NCI-H1930 (cell line): ENCODE measurements at places on chromosomes 2 and 18.
A peak's percentile ranks its signal among the peaks of the same experiment; 100 is the strongest.

DNA sequence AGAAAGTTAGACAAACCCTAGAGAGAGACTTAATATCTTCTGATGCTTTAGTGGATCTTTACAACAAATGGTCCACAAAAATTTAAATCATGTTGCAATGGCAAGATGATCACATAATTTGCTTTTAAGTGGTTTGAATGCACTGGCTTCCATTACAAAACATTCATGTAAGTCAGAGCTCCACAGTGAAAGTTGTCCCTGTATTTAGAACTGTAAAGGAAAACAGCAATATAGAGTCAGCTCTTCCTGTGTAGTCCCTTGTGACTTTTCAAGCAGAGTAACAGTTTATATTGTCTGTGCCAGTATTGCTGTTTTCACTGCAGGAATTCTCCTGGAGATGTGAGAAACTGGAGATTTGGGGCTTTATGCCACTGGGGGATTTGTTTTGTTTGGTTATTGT is 77.7 kb downstream of the MEIS1 start:
- no peak for DNase-seq

GRCh38 chr2:67726416-67726815 is 329.3 kb downstream of the ETAA1 start:
- DNase-seq, result no peak

GRCh38 chr2:238912228-238912915 is 64.5 kb downstream of the TWIST2 start:
- no peak for DNase-seq

DNA sequence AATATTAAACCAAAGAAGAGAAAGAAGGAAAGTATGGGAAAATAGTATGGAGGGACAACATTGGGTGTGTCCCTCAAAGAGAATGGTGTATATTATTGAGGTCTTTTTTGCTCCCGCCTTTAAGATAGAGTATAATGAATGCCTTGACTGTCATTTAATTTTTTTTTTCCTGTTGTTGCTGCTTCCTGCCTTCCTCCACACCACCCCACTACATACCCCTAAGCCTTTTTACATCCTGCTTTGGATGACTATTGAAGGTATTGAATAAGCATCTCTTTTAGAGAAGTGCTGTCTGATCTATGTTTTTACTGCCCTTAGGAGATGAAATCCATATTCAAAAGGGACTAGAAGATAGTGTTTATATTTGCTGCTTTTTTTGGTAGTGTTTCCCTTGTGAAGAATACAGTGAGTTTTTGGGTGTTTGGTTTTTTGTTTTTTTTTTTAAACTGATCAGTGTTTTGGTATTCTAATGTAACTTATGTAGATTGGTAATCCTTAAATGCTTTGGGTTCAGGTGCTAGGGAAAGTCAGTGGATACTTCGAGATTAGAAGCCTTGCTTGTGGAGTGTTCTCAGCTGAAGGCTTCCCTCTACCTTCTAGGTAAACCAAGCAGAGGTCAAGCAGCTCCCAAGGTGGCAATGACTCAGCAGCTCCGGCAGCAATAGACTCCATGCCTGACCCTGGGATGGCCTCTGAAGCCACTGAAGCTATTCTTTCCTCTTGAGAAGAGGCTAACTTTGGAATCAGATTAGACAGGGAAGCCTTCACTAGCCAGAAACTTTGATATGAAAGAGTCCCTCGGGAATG is 5.0 kb downstream of the FZD7 start:
- DNase-seq, result no peak

DNA sequence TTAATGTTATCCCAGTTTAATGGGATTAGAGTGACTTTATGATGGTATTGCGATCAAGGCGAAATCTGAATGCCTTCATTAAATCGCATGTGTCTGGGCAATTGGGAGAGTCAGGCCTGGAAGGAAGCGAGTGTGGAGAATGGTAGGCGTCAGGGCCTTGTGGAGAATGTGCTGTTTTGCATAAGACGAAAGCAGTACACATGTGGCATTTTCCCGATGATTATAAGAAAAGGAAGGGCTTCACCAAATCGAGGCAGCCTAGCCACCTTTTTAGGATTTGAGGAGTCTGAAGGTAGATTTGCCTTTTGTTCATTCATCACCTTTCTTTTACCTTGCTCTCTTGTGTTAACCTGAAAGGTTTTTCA is 1.0 kb downstream of the ZNF532 start:
- DNase-seq, result no peak

- no peak for DNase-seq
Observed at GRCh38 chr2:11753452-11753885, 7.0 kb downstream of the LPIN1 start.

GRCh38 chr18:76446321-76447257 is 48.5 kb downstream of the ZNF516 start:
- no peak for DNase-seq

- no peak for DNase-seq
Observed at GRCh38 chr18:51425475-51425874, 228.0 kb upstream of the MEX3C start.

DNA sequence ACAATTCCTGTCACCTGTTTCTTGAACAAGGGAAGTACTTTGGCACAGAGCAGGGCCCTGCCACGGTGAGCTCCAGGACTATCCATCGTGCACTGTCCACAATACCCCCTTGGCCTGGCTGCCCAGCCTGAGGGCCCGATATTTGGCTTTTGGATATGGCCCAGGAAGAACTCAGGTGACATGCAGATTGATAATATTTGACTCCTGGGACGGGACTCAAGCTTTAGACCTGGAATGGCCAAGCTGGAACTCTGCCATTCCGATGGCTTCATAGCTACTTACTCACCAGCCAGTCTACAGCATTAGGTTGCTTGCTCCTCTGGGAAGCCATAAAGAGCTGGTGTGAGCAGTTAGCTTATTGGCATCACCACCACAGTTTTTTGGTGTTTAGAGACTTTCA is 26.6 kb downstream of the EML6 start:
- no peak for DNase-seq

GRCh38 chr18:29849144-29849543 is 1193.4 kb downstream of the DSC3 start:
- no peak for DNase-seq

DNA sequence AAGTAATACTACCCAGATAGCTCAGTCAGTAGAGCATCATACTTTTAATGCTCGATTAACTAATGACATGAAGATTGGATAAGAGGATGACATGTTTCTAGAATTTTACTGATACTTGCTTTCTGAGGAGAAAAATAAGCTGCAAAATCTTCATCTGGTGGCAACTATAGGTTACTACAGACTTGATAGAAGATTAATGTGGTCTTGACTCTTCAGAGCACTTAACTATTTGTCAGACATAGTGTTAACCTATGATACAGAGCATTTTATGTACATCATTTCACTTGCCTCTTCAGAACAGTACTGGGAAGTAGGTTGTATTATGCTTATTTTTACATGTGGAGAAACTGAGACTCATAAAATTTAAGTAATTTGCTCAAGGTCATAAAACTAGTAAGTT is 83.9 kb downstream of the UBR3 start:
- DNase-seq, result no peak

- DNase-seq, result no peak
Observed at GRCh38 chr2:158717366-158718195, 77.5 kb upstream of the DAPL1 start.

- peak; percentile 34 for DNase-seq
Observed at GRCh38 chr2:196274387-196274809, 103.0 kb upstream of the STK17B start.

DNA sequence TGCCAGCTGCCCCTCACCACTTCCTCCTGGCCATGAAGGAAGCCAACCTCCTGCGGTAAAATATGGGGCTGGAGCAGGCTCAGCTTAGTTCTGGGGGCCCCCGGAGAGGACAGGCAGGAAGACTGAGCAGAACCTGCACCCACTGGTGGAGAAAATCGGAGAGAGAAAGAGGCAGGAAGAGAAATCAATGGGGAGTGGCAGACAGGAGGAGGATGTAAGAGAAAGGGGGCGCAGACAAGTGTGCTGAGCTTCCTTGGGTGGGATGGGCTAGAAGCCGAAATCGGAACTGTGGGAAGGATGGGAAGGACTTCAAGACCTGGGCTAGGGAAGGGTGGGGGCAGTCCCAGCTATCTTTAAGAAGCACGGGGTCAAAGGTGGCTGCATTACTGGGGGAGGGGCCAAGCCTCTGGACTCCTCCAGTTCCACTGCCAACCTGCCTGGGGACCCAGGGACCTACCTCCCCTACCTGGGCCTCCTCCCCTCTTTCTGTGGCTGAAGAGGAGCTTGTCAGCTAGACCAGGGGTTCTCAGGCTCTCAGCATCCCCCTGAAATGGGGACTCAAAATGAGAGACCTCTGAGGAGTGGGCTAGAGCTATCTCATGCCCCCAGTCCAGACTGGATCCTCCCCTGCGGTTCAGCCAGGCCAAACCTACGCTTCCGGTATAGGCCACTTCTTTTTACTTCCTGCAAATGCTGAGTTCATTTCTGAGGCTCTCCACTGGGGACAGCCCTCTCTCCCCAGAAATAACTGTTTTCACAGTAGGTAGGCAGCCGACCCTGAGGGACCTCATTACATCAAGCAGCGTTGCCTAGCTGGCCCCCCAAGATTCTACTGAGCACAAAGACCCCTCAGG is 33.6 kb upstream of the B3GNT7 start:
- no peak for DNase-seq

DNA sequence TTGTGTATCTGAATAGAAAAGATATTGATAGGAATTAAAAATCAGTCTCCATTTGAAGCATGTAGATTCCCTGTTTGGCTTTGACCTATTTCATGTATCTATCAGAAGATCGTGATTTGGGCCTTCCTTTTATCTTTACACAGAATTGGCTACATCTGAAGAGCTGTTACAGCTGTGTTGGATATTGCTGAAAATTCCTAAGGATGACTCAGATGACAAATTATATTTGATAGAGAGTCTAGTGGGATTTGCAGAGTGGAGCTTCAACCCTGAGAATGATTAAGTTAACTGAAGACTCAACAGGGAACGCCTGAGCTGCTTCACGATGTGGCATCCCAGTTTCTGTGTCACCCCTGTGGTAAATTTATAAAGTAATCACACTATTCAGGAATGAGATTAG is 4.9 kb upstream of the COL3A1 start:
- no peak for DNase-seq

GRCh38 chr2:81714817-81715216 is 1410.3 kb upstream of the LRRTM1 start:
- DNase-seq, result no peak

DNA sequence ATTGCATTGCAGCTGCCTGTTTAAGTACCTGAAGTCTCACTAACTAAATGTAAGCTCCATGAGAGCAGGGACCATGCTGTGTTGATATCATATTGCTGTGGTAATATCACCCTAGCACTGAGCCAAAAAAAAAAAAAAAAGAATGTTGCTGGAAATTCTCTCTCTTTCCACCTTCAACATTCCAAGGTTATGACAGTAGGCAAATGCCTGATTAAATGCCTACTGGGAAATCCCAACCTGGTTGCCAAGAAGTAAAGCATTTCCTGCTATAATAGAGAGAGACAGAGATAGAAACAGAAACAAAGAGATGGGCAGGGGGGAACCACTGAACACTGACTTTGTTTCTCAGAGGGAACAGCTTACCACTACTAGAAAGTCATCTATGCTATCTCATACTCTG is 1604.2 kb downstream of the LRP1B start:
- no peak for DNase-seq

DNA sequence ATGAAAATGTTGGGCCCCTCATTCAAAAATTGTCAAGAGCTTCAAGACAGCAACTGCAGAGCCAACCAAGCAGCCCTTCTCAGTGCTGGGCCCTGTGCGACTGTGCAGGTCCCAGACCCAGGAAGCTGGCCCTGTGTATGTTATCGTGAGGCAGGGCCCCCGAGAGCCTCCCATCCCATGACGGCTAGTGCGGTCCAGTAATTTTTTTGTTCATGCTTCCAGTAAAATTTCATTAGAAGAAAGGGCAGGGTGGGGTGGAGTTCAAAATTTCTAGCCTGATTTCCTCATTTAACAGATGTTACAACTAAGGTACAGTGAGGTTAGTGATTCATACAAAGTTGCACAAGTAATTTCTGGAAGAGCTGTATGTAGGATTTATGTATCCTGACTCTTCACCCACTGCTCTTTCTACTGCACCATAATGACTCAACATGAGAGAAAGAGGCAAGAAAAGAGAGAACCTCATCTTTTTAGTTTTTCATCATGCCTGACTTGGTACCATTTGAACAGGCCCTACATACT is 105.5 kb downstream of the ZEB2 start:
- DNase-seq, result no peak

- no peak for DNase-seq
Observed at GRCh38 chr2:220601674-220602073, 970.4 kb downstream of the EPHA4 start.

GRCh38 chr18:33745871-33746545 is 168.0 kb downstream of the ASXL3 start:
- peak; percentile 21 for DNase-seq

DNA sequence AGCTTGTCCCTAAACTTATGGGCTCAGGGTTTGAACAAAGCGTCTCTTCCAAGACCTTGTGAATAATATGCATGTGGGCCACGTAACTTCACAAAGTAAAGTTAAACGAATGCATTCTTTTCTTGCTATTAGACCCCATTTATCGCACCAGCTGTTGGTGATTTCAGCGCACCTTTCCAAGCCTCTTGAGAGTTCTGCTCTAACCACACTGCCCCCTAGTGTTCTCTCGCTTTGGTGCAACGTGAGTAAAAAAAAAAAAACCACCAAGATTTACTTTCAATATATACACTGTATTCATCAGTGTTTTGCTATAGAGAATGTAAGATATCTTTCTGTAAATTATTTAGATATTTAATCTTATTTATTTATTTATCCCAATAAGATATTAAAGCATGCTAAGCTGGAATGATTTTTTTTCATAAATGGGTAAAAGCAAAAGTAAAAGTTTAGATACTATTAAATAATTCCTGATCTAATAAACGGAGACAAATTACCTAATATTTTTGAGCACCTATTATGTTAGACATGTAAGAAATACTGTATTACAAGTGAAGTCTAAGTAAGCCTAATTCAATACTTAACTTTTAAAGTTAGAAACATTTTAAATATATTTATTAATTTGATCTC is 459.5 kb downstream of the DLGAP1 start:
- DNase-seq, result peak; percentile 2

- DNase-seq, result no peak
Observed at GRCh38 chr2:38442643-38443541, 65.8 kb upstream of the ATL2 start.

- no peak for DNase-seq
Observed at GRCh38 chr2:138359532-138359931, 142.0 kb upstream of the SPOPL start.

DNA sequence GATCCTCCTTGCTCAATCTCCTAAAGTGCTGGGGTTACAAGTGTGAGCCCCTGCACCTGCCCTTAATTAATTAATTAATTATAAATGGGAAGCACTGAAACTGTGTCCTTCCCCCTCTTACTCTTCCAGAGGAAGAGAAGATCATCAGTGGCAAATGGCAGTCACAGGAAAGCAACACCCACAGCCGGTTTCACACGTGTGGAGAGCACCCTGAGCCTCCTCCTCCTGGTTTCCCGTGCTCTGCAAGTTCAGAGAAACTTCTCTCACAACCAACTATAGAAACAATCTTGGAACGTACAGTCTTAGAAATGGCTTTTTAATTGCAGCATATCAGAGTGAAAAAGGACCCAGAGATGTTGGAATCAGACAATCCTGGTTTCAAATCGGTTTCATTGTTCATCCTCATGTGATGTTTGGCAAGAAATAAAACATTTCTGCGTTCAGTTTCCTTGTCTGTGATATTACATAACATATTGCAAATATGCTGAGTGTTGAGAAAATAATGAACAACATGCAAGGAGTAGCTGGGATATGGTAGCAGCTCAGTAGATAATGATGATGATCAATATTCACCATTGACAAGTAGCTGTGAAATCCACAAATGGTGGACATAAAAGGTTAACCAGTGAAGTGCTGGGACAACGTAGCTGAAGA is 141.0 kb upstream of the KCTD1 start:
- no peak for DNase-seq

GRCh38 chr2:30688956-30689401 is 118.3 kb downstream of the CAPN13 start:
- no peak for DNase-seq
